ENCODE measurements at places on chromosomes 2 and 18.

- DNase-seq = no peak
Observed at GRCh38 chr2:233597522-233597921, 19.9 kb upstream of the UGT1A8 start.

DNA sequence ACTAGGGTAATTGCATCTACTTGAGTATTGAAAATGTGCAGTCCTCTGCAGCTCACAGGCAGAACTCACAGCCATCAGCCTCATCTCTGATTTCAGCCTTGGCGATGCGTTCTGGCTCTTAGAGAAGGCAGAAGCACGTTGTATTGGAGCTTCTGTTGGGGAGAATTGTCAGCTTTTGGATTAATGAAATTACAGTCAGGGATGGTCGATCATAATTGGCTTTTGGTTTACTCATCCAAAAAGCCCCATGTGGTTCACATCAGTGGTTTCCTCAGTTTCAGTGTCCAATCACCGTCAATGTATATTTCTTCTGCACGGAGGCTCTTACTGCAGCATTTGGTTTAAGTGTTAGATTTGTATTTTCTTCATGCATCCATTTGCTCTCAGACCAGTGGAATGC, 218.5 kb upstream of the SOX11 start:
- DNase-seq = no peak

DNA sequence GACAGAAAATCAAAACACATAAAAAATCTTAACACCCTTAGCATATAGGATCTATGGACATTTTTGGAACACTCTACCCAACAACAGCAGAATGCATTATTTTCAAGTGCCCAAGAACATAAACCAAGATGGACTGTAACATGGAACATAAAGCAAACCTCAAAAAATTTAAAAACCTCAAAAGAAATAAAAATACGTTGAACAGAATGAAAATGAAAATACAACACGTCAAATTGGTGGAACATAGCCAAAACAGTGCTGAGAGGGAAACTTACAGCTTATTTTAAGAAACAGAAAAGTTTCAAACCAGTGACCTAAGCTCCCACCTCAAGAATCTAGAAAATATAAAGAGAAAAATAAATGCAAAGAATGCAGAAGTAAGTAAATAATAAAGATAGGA, 58.3 kb upstream of the BCL2L11 start:
- DNase-seq = no peak

- no peak for DNase-seq
Observed at GRCh38 chr2:176565641-176566323, 296.5 kb downstream of the MTX2 start.
